Natural killer cell treated with Interleukin-12 subunit alpha and Interleukin-12 subunit beta and Interleukin-15 and Interleukin-18, amount 100 ng/mL, for 72 hours (primary cell): ENCODE measurements at places on chromosomes 5 and 9. TPM values are rescaled to one million over a fixed set of nuclear protein-coding genes. Genes with fewer than 3 reads are reported as not detected.
A peak's percentile ranks its signal among the peaks of the same experiment; 100 is the strongest.

DNA sequence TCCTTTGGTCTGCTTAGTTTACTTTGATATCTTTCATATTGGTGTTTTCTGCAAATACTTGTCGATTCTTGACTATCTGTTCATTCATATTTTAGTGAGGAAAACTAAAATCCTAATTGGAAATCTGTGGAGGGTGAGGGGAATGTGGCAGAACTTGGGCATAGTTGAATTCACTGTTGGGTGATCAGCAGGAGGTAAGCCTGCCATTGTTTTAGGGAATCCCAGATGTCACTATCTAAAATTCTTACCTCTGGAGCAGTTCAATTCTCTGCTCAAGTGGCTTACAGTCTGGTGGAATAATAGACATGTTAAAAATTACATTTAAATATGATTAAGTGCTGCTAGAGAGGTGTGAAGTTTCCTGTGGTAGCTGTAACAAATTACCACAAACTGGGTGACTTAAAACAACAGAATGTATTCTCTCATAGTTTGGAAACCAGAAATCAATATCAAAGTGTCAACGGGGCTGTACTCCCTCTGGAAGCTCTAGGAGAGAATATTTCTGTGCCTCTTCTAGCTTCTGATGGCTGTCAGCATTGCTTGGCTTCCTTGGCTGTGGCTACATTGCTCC, 90.3 kb upstream of the GCNT4 start:
- DNase-seq: no peak
- H3K4me1 ChIP-seq: peaks cover 6% of the 10 kb centered on the region
- no peaks in the 10 kb centered on the region for H3K36me3 ChIP-seq
- H3K27ac ChIP-seq: no peak overlapping the region
- H3K4me3 ChIP-seq: no peak overlapping the region

DNA sequence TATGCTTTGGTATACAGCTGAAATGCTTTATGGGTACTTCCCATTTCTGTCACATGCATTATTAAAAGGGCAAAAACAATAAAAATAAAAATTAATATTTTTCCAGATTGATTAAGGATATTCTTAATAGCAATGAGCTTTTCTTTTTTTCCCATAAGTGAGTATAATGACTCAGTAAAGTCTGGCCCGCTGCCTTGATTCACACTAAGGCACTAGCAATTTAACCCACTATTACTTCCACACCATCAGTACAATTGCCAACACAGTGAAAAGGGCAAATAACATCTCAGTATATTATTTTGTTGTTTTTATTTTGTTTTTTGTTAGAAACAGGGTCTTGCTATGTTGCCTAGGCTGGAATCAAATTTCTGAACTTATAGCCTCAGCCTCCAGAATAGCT, 150.1 kb downstream of the RNF180 start:
- no peaks in the 10 kb centered on the region for H3K4me1 ChIP-seq
- no peaks in the 10 kb centered on the region for H3K36me3 ChIP-seq
- H3K27ac ChIP-seq: no peak overlapping the region
- H3K27me3 ChIP-seq: no peaks in the 10 kb centered on the region

DNA sequence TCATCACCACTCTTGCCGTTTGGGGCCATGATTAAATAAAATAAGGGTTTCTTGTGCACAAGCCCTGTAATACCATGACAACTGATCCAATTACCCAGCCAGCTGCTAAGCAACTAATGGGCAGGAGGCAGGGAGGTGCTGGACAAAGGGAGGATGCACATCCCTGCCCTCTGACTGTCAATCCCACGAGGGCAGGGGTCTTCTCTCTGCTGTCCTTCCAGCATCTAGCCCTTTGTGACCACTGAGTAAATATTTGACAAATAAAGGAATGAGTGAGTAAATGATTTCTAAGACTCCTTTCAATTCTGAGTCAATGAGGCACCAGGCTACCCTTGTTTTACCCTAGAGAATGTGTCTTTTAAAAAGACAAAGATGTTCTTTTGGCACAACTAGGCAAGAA, 247.1 kb downstream of the SYK start:
- H3K4me1 ChIP-seq: peaks cover 14% of the 10 kb centered on the region
- DNase-seq: no peak
- no peaks in the 10 kb centered on the region for H3K36me3 ChIP-seq
- H3K27ac ChIP-seq: peak overlapping the region; percentile 80

GRCh38 chr9:6671416-6671815, 25.9 kb upstream of the GLDC start:
- H3K27ac ChIP-seq: no peak overlapping the region
- H3K27me3 ChIP-seq: no peaks in the 10 kb centered on the region
- DNase-seq: no peak
- no peak overlapping the region for H3K4me3 ChIP-seq
- peaks cover 2% of the 10 kb centered on the region for H3K4me1 ChIP-seq

- H3K4me1 ChIP-seq: no peaks in the 10 kb centered on the region
- DNase-seq: no peak
- no peaks in the 10 kb centered on the region for H3K36me3 ChIP-seq
- H3K4me3 ChIP-seq: no peak overlapping the region
Measured at GRCh38 chr9:119282476-119283077, 86.7 kb downstream of the BRINP1 start.

Gene SOHLH1
- total RNA-seq: not detected

Gene STING1
- total RNA-seq: 156 TPM

Gene TMEFF1
- total RNA-seq: not detected
